ENCODE measurements at places on chromosomes 5 and 9.

DNA sequence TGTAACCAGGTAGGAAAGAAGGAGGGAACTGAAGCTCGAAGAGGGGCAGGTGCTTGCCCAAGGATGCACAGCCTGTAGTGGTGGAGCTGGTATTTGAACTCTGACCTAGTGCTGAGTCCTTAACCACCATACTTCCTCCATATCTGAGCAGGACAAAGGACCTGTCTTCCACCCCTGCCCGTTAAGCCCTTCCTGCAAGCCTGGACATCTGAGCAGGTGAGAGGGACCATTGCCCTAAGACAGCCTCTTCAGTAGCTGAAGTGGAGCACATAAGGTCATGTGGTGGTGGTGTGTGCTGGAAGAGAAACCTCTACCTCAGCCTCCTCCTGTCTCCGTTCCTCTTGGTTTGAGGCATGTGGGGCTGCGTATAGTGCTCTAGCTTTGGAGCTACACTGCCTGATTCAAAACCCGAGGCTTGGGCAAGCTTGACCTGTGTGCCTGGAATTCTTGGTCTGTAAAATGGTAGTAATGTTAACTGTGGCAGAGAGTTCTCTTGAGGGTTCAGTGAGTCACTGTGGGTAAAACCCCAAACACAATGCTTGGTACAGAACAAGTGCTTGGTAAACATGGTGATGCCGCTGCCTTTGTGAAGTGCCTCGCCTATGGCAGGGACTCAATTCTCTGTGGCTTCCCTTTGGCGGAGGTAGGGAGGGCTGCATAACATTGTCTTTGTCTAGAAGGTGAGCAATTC is 7.4 kb downstream of the GALNT10 start:
- DNase-seq = no peak

GRCh38 chr9:84893419-84894128 is 224.0 kb downstream of the NTRK2 start:
- no peak for DNase-seq

DNA sequence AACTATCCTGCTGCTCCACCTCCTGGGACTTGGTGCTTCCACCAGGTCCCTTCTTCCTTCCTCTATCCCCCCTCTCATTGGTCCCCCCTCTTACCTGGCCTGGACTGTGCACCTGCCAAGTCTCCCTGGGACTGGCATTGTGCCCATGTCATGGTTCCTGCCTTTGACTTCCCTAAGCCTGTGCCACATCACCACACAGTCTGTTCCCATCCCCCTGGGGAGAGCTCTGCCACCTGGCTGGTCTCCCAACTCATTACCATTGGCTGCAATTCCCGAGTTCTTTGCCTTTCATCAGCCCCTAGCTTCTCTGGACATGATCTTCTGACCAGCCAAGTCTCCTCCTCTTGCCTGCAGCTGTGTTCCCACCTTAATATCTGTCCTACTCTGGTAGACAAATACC is 180.3 kb downstream of the SREK1 start:
- no peak for DNase-seq

DNA sequence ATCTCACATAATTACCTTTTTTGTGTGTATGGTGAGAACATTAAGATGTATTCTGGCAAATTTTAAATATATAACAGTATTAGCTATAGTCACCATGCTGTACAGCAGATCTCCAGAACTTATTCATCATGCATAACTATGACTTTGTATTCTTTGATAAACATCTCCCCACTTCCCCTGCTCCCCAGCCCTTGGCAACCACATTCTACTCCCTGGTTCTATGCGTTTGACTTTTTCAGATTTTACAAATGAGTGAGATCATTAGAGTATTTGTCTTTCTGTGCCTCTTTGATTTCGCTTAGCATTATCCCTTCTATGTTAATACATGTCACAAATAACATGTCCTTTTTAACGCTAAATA is 49.4 kb downstream of the SMC2 start:
- DNase-seq = no peak

DNA sequence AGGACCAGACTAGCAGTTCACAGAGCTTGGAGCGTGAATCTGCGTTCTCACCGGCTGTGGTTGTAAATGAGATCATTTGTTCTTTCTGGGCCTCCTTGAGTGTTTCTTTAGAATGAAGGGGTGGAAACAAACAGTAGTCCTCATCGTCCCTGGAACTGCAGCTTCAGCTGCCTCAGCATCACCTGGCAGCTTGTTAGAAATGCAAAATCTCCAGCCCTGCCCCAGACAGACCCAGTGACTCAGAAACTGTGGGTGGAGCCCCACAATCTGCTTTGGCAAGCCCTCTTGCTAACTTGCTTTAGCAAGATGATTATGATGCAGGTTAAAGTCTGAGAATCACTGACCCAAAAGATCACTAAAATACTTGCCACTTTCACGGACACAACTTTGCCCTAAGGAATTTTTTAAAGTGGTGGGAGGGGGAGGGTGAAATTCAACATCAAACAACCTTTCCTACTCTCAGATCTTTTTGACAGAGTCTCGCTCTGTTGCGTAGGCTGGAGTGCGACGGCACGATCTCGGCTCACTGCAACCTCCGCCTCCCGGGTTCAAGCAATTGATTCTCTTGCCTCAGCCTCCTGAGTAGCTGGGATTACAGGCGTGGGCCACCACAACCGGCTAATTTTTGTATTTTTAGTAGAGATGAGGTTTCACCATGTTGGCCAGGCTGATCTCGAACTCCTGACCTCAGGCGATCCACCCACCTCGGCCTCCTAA is 86.0 kb downstream of the BRINP1 start:
- DNase-seq = peak; percentile 63

GRCh38 chr5:78273436-78273835 is 21.1 kb downstream of the AP3B1 start:
- peak; percentile 55 for DNase-seq

GRCh38 chr5:54930736-54931135 is 54.7 kb downstream of the ESM1 start:
- no peak for DNase-seq

GRCh38 chr5:43231977-43232376 is 40.0 kb downstream of the NIM1K start:
- DNase-seq = no peak

- no peak for DNase-seq
Measured at GRCh38 chr9:112760821-112761220, 10.3 kb downstream of the SNX30 start.

DNA sequence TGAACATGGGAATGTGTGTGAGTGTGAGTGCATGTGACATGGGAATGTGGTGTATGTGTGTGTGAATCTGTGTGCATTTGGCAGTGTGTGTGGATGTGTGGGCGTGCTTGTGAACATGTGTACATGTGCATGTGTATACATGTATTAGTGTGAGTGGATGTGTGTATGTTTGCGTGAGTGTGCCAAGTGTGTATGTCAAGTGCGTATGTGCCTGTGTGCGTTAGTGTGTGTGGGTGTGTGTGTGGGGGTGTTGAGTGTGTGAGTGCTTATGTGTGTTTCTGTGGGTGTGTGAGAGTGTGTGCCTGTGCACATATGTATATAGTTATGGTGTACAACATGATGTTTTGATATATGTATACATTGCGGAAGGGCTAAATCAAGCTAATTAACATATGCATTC is 244.3 kb downstream of the GADD45G start:
- DNase-seq = no peak

- no peak for DNase-seq
Measured at GRCh38 chr5:158431369-158432029, 572.6 kb upstream of the CLINT1 start.

- DNase-seq = no peak
Measured at GRCh38 chr9:82208741-82209450, 220.3 kb downstream of the SPATA31D1 start.

- DNase-seq = no peak
Measured at GRCh38 chr5:125275725-125276090, 529.3 kb upstream of the ZNF608 start.

DNA sequence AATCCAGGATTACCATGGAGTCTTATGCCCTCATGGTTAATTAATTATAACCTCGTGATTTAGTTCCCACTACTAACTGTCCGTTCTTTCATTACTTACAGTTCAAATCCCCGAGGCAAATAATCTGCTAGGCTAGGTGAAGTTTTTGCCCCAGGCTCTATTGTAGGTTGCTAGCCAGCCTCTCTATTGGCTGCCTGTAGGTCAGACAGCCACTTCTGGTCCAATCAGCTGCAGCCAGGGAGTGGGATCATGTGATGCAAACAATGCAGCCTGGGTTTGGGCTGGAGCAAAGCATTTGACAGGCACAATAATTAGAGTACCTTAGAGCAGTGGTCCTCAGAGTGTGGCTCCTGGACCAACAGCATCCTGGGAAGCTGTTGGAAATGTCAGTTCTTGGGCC is 17.7 kb downstream of the TMEM252 start:
- DNase-seq = no peak

DNA sequence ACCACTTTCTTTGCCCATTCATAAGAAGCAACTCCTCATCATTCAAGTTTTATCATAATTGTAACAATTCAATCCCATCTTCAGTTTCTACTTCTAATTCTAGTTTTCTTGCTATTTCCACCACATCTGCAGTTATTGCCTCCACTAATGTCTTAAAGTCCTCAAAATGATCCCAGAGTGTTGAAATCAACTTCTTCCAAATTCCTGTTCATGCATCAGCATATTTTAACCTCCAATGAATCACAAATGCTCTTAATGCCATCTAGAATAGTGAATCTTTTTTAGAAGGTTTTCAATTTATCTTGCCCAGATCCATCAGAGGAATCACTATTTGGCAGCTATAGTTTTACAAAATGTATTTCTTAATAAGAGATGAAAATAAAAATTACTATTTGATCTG is 3.2 kb upstream of the SRP19 start:
- DNase-seq = no peak

DNA sequence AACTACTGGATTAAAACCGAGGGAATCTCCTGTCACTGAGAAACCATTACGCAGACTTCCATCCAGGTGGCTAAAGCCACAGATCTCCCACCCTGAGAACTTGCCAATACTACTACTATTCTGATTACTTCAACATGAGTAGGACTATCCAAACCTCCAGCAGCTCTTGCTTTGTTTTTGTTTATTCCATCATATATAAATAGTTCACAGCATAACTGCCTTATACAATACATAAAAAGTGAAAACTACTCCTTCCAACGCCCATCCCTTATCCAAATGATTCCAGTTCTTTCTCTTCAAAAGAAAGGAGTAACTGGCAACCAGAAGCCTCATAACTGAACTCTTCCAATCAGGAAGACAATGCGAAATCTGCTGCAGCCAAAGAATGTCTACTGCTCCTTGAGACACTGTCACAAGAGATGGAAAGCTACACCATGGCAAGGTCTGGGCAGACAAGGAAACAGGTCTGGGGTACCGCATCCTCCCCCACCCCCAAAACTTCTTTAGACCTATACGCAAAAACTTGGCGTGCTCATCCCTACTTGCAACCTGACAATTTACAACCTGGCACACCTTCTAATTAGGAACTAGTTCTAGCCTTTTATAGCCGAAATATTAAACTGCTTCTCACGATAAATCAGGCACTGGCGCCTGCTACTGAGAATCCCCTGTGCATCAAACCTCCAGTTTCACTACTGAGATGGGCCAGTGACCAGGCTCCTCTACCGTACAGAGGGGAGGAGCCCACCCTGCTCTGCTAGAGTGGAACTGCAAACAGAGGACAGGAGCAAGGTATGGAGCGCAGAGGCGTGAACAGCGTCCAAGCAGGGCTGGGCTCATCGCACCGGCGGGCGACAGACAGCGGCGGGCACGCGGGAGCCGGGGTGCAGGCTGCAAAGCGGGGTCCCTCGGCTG is 986 bp downstream of the PLPP1 start:
- DNase-seq = peak; percentile 68

- DNase-seq = no peak
Measured at GRCh38 chr5:121693864-121694263, 157.8 kb upstream of the FTMT start.

- DNase-seq = peak; percentile 79
Measured at GRCh38 chr5:116740771-116741170, 166.1 kb upstream of the SEMA6A start.

Data from cerebellar cortex (tissue), 1 donor.